Brain (organoid and tissue), 16 donors: ENCODE measurements at places on chromosomes 12 and 14. TPM values are rescaled to one million over a fixed set of nuclear protein-coding genes. Genes with fewer than 3 reads are reported as not detected.

Gene IFI27
- 159 TPM for polyA plus RNA-seq

Gene PPM1H
- polyA plus RNA-seq = 31.5 TPM

Gene CCDC177
- polyA plus RNA-seq = 1.5 TPM

Gene KRT79
- not detected for polyA plus RNA-seq

Gene CPNE6
- 20.6 TPM for polyA plus RNA-seq

Gene AMN1
- polyA plus RNA-seq = 15.5 TPM
